T-helper 1 cell treated with Interleukin-12 subunit alpha and Interleukin-12 subunit beta and Interleukin-4 antibody, amounts not matched to agents 30 ng/mL and 1 ng/mL, for 36 hours (primary cell): ENCODE measurements at places on chromosomes 5 and 9. TPM values are rescaled to one million over a fixed set of nuclear protein-coding genes. Genes with fewer than 3 reads are reported as not detected.

Gene CTXN3
- total RNA-seq: not detected in 2 replicates

Gene ZFP37
- total RNA-seq: 0.10 and 0.15 TPM in 2 replicates

Gene FAM221B
- not detected in 2 replicates for total RNA-seq

Gene EGR1
- 14.9 and 15.9 TPM in 2 replicates for total RNA-seq

Gene PAIP1
- 42.5 and 44.9 TPM in 2 replicates for total RNA-seq

Gene FAM153A
- total RNA-seq: 8.6 and 9.9 TPM in 2 replicates

Gene CDC20B
- total RNA-seq: 0.12 and 0.17 TPM in 2 replicates

Gene FGD3
- 129 and 133 TPM in 2 replicates for total RNA-seq
